ENCODE measurements at places on chromosomes 7 and 10. TPM values are rescaled to one million over a fixed set of nuclear protein-coding genes. Genes with fewer than 3 reads are reported as not detected.

The ANKRD26 gene
- total RNA-seq, result 10.3 TPM

The VTI1A gene
- total RNA-seq, result 39.6 TPM

The CRYGN gene
- total RNA-seq, result 0.25 TPM

The EVX1 gene
- total RNA-seq, result not detected

The TRIM73 gene
- 12.4 TPM for total RNA-seq

The ANKIB1 gene
- total RNA-seq, result 57.7 TPM

The SEC23IP gene
- 73.0 TPM for total RNA-seq

The PAX4 gene
- not detected for total RNA-seq

The PRSS1 gene
- total RNA-seq, result not detected

Measured in activated CD4-positive, alpha-beta T cell treated with anti-CD3 and anti-CD28 coated beads, Interleukin-2, amount 10 ng/mL, durations not matched to agents 7 days and 5 days (primary cell).